ENCODE measurements at places on chromosomes 6 and 20.

DNA sequence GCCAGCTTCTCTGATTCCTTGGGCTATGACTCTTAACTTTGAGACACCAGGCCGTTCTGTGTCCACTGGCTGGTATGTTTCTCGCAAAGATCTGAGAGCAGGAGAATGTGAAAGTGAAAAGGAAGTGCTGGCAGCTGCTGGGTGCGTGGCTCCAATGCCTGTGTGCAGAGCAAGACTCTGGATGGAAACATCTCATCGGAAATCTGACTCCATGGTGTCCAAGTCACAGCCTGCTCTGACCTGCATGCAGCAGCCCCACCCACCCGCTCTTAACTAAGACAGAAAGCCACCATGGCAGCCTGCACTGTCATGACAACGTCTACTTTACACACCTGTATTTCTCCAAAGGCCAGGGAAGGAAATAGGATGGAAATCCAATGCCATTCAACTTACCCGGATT lies 66.3 kb upstream of the MPC1 start:
- no peak for DNase-seq

DNA sequence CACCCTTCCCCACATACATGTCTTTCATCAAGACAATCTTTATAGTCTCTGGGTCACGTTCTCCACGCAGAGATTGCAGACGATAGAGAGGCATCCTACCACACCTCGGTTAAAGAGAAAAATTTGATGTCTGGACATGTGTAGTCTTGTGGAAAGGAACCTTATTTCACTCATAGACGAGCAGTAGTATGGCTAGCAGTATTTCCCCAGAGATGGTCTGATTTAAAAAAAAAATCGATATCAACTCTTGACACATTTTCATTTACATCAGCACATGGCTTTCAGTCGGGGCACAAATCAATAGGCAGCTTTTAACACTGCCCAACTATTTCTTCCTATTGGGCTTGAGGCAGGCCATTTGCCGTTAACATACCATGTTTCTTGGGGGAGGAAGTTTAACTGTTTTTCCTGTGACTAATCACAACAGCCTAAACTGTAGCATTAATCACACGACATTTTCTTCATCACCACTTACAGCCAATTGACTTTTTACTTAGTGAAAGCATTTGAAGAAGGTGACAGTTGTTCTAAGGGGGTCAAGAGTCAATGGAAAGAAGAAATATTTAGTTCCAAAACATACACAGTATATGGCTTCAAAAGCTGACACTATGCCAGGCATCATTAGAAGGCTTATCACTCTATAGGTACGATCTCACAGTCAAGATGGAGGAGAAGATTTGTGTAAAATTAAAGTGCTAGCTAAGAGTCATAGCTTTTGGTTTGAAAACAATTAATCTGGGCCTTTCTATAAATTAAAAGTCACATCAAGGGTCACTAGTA lies 129.5 kb upstream of the HDAC2 start:
- DNase-seq: no peak

GRCh38 chr6:40936818-40937251 lies 102.2 kb downstream of the UNC5CL start:
- no peak for DNase-seq

DNA sequence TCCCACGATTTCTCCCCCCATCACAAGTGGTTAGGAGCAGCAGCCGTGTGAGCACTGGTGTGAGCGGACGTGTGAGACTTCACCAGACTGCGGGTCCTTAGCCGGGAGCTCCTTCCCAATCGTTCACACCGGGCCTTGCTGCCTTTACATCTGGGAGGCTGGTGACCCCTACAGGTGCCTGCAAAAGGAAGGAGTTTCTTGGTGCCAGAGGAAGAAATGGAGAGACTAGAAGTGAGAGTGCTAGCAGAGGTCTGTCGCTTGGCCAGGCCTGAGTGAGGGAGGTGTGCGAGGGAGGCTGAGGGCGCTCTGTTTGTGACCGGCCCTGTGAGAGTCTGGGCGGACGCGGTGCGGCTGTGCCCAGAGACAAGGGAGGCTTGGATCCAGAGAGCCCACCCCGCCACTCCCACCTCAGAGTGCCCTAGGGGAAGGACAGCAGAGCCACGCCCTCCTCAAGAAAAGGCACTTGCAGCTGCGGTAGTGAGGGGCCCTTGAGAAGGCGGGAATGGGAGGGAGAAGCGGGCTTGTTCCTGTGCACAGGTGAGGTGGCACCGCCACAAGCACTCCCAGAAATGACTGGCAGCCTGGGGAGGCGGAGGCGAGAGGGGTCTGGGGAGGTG lies 10.0 kb upstream of the ARMC2 start:
- DNase-seq: no peak

- no peak for DNase-seq
Measured at GRCh38 chr6:148704400-148705246, 42.2 kb upstream of the UST start.

DNA sequence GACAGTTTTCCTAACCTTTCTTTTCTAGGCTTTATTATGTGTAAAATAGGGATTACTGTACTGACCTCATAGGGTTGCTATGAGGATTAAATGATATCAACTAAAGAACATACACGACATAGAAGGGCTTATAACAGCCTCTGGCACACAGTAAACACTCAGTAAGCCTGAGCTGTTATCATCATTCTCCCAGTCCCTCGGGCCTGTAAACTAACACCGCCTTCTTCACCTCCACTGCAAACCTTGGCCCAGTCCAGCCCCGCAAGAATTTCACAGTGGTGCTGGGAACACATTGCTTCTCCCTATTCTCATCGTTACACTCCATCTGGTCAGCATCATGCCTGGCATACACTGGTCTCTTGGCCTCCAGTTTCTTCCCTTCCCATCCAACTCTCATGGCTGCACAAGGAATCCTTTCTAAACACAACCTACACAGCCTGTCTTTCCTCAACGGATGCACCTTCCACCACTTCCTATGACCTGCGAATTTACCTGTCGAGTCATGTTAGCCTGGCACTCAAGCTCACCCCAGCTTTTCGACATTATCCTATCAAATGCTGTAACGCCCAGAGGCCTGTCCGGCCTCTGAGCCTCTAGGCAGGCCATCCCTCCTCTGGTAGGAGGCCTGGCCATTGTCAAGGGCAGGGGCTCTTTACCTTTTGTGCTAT lies 92.1 kb downstream of the FYN start:
- DNase-seq: no peak

DNA sequence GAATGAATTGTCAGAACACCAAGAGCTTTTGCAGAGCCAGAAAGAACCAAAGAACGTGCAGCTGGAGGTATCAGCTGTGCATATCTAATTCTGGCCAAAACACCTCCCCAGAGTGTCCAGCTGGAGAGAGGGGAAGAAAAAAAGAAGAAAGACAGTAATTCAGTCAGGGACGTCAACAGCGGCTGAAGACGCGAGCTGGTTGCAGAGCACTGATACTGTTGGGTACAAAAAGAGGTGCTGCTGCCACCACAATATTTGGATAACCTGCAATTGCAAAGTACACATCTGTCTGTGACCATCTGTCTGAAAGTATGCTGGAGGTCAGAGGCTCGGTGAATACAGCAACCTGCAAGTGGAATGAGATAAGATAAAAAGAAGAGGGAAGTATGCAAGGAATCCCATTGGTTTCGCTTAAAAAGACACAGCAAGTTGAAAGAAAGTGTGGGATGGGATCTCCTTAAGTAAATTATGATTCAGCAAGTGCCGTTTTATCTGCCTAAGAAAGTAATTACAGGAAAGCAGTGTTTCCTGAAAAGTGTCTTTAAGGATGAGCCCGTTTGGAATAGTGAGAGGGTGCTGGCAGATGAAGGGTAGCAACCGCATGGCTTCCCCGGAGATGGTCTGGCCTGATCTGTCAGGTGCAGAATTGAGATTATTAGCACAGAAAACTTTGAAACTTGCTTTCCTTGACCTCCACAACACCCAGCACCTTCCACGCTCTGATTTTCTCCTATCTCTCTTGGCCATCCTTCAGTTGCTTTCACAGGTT lies 189.9 kb upstream of the PRDM1 start:
- DNase-seq: no peak

DNA sequence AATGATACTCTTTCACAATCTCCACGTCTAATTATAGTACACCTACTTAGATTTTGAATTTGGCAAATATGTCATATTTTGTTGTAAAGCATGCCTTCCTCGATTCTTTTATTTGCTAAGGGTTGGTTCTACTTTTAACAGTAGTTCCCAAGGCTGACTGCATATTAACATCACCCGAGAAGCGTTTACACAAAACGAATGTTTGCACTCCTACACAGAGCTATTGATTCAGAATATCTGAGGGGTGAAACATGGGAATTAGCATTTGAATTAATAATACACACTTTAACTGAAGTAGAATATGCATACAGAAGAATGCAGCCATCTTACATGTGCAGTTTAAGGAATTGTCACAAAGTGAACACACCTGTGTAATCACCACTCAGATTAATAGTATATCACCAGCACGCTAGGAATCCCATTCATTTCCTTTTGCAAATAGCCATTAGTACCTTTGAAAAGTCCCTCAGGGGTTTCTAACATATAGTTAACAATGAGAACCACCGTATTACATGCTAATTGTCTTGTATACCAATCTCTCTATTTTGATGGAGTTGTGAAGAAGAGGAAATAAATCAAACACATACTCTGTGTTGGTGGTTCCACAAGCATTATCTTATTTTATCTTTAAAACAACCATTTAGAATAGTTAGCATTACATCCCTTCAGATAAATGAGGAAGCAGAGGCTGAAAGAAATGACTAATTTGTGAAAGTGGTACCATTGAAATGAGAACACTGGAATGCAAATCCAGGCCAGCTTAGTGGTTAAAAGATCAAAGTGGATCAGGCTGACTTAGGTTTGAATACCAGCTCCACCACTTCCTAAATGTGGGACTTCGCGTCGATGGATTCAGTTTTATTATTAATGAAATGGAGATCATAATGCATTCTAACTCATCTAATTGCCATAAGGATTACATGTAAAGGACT lies 317.6 kb downstream of the HDGFL1 start:
- no peak for DNase-seq

GRCh38 chr6:20092071-20092566 lies 120.2 kb downstream of the MBOAT1 start:
- DNase-seq: peak; percentile 75

DNA sequence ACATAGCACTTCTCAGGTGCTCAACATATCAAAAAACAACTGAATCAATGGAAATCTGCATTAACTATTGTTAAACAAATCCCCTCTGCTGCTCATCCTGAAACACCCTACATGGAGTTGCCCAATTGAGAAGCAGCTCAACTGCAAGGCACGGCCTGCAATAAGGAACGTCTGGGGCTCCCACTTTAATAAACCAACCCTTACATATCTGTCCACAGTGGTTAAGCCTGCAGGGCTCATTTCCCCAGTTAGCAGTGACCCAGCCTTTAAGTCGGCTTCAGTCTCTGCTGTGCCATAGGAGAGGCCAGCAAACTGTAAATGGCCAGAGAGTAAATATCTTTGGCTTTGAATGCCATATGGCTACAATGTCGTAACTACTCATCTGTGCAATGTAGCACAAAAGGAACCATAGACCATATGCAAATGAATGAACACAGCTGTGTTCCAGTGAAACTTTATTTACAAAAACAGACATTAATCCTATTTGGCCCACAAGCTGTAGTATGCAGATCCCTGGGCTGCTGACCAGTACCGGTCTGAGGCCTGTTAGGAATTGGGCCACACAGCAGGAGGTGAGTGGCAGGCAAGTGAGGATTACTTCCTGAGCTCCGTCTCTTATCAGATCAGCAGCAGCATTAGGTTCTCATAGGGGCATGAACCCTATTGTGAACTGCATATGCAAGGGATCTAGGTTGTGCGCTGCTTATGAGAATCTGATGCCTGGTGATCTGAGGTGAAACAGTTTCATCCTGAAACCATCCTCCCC lies 522.7 kb upstream of the CDH4 start:
- DNase-seq: no peak

- DNase-seq: peak; percentile 41
Measured at GRCh38 chr20:33370291-33370690, 31.0 kb downstream of the CDK5RAP1 start.

DNA sequence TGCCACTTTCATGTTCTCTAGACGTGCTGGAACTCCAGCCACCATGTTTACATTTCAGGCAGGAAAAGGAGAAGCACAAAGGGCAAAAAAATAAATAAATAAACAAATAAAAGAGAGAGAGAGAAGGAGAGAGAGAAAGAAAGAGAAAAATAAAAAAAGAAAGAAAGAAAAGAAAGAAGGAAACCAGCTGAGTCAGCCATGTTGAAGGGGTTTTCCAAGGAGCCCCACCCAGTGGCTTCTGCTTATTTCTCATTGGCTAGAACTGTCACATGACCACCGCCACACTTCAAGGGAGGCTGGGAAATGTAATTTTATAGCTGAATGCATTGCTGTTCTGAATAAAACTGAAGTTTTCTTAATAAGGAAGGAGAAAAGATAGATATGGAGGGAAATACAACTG lies 71.1 kb downstream of the BFSP1 start:
- DNase-seq: no peak

DNA sequence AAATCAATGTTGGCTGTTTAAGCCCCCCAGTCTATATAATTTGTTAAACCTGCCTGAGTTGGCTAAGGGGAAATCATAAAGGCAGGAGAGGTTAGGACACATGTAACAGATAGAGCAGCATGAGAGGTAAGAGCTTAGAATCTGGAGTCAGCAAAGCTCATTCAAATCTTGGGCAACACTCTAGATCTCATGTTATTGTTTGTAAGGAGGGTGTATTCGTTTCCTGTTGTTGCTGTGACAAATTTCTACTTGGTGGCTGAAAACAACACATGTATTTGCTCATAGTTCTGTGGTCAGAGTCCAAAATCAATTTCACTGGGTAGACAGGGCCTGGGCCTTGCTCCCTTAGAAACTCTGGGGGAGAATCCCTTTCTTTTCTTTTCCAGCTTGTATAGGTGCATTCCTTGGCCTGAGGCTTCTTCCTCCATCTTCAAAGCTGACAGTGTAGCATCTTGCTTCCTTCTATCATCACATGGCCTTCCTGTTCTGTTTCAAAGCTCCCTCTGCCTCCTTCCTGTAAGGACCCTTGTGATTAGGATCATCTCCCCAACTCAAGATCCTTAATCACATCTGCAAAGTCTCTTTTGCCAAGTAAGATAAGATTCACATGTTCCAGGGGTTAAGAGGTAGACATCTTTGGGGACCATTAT lies 4.4 kb downstream of the LY86 start:
- no peak for DNase-seq

- DNase-seq: no peak
Measured at GRCh38 chr20:40963505-40963845, 65.1 kb upstream of the TOP1 start.

DNA sequence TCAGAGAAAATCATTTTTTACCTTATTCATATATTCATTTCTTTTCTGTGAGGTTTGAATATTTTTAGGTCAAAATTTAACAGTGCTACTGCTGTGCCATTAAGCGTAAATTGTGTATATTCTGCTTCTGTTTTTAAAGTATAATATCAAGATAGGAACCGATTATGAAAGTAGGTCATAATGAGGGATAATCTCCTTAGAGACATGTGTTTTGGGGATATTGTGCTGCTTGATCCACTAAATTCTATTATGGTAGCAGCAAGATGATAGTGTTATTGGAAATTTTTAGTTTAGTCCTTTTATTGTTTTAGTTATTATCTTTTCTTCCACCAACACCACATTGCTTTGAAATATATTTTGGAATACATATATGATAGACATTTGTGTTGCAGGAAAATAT lies 244.0 kb downstream of the RIMS1 start:
- DNase-seq: no peak

Measured in hematopoietic multipotent progenitor cell (in vitro differentiated cells).